ENCODE measurements at places on chromosomes 7 and 10.

- no peak for DNase-seq
Observed at GRCh38 chr7:13262929-13263530, 575.6 kb downstream of the ARL4A start.

DNA sequence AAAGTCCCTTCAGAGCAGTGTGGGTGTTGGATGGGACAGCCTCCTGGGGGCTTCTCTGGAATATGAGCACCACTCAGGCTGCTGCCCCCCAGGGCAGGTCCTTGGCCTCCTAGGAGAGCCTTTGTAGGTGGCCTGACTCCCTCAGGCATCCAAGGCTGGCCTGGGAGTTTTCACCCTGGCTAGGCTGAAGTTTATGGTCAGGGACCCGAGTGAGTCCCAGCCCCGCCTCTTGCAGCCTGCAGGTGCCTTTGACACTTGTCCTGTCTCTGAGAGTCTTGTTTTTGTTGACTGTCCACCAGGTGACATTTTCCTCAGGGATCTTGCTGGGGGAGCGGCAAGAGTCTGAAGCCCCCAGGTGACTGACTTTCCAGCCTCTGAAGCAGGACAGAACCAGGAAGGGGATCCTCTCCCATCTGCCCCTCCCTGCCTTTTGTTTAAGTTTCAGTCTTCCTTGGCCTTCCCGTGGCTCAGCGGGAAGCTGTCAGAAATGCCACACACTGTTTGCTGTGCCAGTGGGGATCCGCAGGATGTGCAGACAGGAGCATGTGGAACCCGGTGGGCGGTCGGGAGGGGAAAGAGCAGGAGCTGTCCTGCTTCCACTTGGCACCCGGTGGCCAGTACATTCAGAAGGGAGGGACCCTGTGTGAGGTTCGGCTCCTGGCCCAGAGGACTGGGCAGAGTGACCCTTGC is 59.5 kb downstream of the LRRC18 start:
- no peak for DNase-seq

GRCh38 chr7:148286150-148286549 is 304.4 kb upstream of the C7orf33 start:
- DNase-seq, result no peak

GRCh38 chr10:12299222-12299965 is 50.0 kb upstream of the CAMK1D start:
- no peak for DNase-seq

GRCh38 chr10:58791137-58791536 is 278.5 kb downstream of the BICC1 start:
- DNase-seq, result no peak

GRCh38 chr7:6274743-6275142 is 2.3 kb upstream of the CYTH3 start:
- DNase-seq, result no peak
